ENCODE measurements at places on chromosomes 16 and 17. TPM values are rescaled to one million over a fixed set of nuclear protein-coding genes. Genes with fewer than 3 reads are reported as not detected.

HS3ST3A1 gene
- not detected for total RNA-seq

NAGLU gene
- total RNA-seq, result 48.2 TPM

CACNG5 gene
- not detected for total RNA-seq

ZNF500 gene
- 10.9 TPM for total RNA-seq

SOX9 gene
- 8.3 TPM for total RNA-seq

Measured in A549 treated with ZK216348 at 1 μM for 4 hours (cell line).